ENCODE measurements at places on chromosomes 4 and X. TPM values are rescaled to one million over a fixed set of nuclear protein-coding genes. Genes with fewer than 3 reads are reported as not detected.

Gene OTUD5
- 40.5 TPM for total RNA-seq

DNA sequence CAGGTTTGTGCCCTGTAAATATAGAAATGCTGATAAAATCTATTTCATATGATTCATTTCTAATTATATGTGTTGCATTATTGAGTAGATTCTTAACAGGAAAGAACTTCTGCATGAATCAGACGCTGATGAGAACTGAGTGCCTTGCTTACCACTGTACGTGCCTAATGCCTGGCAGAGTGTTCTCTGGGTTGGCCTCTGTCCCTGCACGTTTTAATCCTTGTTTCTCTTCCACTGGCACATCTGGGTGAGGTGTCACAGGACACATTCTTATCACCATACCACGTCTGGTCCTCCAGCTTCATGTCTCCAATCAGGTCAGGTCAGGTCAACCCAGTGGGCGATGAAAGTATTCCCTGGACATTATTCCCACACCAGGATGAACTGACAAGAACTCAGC, 53.6 kb downstream of the KLF3 start:
- no peak for DNase-seq

Gene OPHN1
- 5.9 TPM for total RNA-seq

GRCh38 chr4:184375027-184375426, 99.3 kb downstream of the IRF2 start:
- no peak for DNase-seq

Gene DUX4
- total RNA-seq: not detected

DNA sequence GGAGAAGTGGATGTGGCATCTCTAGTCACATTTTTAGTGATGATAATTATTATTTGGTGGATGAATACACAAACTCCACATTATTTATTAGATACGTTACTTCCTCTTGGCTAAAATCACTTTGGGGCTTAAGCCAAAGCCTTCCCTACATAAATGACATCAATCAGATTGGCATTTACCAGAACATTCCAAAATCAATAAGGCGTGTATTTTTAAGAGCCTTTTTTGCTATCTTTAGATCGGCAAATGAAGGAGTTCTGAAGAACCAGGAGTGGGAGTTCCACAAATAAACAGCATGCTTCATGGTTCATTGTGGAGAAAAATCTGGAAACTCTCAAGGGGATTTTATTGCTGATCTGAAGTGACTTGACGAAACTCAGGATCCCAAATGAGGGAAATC, 89.7 kb downstream of the AMELX start:
- no peak for DNase-seq

GRCh38 chrX:42920752-42921151, 142.8 kb upstream of the PPP1R2C start:
- no peak for DNase-seq

- DNase-seq: no peak
Observed at GRCh38 chr4:106246441-106246840, 69.6 kb downstream of the TBCK start.

Gene TEX13C
- not detected for total RNA-seq

Gene TBX22
- not detected for total RNA-seq

Gene TMEM271
- not detected for total RNA-seq

Gene NDST3
- total RNA-seq: not detected

GRCh38 chr4:141066690-141067089, 66.6 kb downstream of the RNF150 start:
- DNase-seq: no peak

DNA sequence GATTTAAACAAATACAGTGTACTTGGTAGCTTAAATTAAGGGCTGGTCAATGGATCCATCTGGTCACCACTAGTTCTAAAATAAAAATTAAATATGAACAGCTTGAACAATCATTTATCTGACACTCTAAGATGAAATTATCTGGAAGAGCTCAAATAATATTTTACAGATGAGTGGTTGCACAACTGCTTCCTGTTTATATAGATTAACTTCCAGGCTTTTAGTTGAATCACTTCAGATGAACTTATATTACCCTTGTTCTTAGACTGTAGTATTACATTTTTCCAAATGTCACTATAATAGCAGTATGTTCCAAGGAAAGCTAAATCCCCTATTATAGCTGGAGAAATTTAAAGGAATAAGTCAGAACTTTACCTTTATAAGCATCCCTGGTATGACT, 92.4 kb upstream of the SMIM10 start:
- DNase-seq: no peak

DNA sequence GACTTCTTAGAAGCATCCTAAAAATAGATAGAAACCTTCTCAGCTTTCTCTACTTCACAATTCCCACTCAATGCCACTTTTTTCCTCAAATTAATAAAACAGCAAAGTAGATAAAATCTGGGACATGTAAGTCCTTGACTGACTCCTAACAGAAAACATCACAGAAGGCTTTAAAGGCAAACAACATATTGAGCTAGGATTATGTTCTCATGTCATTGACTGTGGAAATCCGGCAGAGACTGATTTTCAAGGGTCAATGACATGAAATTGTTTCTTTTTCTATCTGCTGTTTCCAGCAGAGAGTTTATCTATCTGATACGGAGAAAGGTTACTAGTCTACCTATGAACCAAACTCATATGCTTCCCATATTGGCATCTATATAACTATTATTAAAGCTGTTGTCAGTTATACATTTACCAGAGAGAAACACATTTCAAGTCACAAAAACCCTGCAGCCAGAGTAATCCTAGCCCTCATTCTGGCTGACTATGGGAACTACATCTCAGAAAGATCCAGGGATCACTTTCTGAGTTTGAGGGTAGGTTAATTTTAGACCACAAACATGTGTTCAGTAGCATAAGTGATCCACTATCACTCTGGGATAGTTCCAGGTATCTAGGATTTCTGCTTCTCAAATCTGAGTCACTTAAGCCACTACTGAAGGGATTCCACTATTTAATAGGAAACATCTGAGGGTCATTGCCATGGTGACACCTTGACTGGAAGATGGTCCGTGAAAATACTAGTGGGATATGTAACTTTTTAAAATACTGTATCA, 147.6 kb downstream of the PPP3CA start:
- DNase-seq: no peak

GRCh38 chrX:53598169-53598568, 88.3 kb downstream of the HUWE1 start:
- DNase-seq: no peak

DNA sequence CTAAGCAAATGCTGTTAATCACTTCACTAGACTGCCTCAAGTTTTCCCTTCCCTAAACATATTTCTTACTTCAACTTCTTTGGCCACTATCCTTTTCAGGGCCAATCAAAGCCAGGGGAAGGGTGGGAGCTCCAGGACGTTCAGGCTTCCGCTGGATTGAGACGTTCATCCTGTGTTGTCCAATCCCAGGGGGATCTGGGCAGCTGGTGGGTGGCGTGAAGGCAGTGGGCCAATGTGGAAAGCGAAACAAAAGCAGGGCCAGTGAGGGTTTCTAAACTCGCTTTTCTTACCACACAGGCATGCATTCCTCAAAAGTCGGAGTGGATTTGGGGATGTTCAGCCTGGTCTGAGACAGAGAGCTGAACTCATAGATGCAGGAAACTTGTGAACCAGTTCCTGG, 7.6 kb downstream of the CXCL13 start:
- DNase-seq: no peak

Gene IL3RA
- 7.3 TPM for total RNA-seq

DNA sequence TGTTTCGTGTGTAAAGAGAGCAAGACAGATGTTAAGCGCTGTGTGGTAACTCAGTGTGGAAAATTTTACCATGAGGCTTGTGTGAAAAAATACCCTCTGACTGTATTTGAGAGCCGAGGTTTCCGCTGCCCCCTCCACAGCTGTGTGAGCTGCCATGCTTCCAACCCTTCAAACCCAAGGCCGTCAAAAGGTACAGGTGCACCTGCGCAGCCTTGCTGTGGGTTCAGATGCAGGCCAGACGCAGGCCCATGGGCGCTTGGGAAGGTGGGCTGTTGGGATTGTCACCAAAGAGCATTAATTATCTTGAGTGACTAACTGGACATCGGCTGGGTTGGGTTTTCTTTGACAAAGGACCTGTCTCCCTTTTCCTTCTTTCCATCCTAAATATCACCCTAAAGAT, 55.4 kb downstream of the NELFA start:
- no peak for DNase-seq

- no peak for DNase-seq
Observed at GRCh38 chrX:152619897-152620296, 17.8 kb upstream of the GABRQ start.

- no peak for DNase-seq
Observed at GRCh38 chr4:36292556-36293188, 11.3 kb downstream of the DTHD1 start.

Gene RAB39B
- 0.14 TPM for total RNA-seq

DNA sequence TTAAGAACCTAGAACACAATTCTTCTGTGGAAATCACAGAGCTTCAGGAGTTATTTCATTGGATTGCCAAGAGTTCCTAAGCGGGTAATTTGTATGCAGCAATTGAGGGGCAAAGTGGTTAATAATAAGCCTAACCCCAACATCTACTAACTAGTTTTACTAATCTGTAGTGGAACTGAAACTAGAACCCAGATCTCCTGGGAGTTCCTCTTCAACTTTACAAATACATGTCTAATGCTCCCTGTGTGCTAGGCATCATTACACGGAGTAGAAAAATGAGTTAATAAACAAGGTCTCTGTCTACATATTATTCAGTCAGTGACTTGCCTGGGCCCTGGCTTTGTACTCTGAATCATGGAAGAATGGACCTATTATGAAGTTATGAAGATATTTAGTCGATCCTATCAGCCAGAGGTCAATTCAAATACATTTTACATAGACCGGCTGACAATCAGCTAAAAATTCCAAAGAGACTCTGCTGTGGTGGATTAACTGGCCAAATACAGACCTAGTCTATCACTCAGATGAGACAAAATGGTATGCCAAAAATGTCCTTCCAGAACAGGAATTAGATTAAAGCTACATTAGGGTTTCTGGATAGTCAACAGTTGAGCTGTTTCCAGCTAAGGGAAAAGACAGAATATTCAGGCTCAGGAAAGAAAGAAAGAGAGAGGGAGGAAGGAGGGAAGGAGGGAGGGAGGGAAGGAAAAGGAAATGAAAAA, 326.0 kb downstream of the FBXW7 start:
- DNase-seq: no peak

DNA sequence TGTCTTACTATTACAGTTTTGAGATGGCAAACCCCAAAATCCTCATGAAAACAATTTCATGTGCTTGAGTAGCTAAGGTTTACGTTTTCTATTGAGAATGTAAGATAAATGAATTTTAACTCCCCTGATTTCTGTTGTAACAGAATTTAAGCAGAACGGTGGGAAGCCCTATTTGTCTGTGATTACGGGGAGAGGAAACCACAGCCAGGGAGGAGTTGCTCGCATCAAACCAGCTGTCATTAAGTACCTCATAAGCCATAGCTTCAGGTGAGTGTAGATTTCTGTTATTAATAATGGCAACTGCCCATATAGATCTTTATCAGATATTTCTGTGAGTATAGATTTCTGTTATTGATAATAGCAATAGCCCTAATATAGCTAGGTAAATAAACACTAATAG, 44.2 kb upstream of the RHOH start:
- DNase-seq: no peak
